NCI-H1930 (cell line): ENCODE measurements at places on chromosomes 7 and 10.

DNA sequence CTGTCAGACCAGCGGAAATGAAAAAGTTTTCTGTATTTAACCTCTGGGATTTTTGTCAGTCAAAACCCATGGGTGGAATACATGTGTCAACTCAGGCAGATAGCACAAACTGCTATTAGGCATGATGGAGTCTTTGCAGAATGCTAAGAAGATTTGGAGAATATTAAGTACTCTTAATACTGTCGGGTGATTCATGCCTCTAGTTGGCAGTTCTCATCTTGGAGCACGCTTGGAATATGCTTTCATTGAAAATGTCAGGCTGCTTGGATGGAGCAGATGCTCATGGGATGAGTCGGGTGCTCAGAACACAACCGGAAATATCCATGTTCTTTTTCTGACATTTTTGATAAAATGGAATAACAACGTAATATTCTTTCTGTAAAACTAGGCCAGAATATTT lies 27.6 kb upstream of the PRKG1 start:
- DNase-seq, result no peak

GRCh38 chr10:70770001-70770400 lies 15.2 kb downstream of the TBATA start:
- DNase-seq, result no peak

DNA sequence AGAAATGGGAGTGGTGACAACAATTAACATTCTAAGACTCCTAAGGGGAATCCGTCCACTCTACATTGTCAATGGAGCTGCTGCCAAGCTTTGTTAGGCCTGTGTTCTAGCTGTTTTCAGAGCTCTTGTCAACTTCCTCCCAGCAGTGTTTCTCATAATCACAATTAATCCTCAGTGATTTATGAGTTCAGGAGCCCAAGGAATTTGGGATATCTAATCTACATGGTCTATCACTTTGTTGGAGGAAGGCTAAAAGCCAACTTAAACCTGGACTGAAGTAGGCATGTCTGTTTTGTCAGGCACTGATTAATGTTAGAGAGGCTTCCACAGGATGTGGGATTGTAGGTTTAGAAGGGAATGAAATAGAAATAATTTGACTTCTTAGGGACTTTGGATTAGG lies 10.2 kb upstream of the OR2F2 start:
- DNase-seq, result no peak

GRCh38 chr7:41769162-41769561 lies 66.3 kb upstream of the INHBA start:
- DNase-seq, result no peak
